AML-193 (cell line): ENCODE measurements at places on chromosomes 2 and 18.

DNA sequence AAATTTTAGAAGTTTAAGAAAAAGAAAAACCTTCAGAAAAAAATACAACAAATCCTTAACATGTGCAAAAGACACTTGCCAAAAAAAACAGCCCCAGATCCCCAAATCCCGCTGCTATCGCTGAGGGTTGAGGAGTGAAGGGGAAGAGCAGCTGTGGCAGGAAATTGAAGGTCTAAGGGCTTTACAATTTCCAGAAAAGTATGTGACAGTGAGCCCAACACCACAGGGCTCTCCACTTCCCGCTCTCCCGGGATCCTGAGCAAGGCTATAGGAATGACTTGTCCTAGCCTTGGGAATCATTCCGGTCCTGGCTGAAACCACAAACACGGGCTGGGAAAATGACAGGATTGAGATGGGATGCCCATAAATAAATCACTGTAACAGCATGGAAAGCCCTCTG, 191.4 kb downstream of the TMEM163 start:
- no peak for DNase-seq

DNA sequence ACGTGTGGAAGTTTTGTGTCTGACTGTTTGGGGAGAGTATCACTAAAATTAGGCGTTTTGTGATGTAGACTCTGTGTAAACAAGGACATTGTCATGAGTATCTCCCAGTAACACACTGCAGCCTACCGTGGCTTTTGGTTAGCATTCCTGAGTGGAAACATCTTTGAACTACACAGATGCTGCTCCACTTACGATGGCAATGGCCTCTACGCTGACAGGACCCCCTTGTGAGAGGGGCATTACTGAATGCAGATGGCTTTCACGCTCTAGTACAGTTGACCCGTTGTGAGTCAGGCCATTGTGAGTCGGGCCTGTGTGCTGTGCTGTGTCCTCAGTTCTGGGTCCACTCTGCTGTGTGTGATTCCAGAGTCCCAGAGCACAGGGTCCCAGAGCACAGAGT, 34.4 kb upstream of the ADNP2 start:
- DNase-seq = no peak

GRCh38 chr2:85501248-85501647, 37.7 kb upstream of the MAT2A start:
- peak; percentile 98 for DNase-seq

DNA sequence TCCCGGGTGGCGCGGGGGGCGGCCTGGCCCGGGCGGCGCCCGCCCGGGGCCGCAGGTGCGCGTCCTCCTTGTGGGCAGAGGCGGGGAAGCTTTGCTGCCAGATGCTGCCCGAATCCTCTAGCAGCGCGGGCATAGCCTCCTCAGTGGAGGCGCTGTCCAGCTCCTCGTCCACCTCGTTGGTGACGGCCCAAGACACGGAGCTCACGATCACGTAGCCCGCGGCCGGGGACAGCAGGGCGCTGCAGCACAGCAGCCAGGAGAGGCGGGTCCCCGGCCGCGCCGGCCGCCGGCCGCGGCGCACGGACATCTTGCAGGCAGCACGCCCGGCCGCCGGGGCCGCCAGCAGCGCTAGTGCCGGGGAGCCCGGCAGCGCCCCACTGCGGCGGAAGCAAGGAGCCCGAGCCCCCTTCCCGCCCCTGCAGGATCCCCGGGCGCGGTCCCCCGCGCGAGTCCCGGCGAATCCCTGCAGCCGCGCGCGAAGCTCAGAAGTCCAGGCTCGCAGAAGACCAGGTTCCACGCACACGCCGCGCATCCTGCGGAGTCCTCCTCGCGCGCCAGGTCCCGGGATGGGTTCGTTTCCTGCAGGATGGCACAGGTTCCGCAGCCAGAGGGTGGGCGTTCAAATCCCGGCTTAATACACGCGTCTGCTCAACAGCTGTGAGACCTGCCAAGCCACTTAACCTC, at the start of gene CREG2:
Gene CREG2, minus strand, starts transcription at position 353 of the 684 bp plus-strand sequence. Its CDS starts 46 bp downstream, at position 307.
- DNase-seq = no peak

DNA sequence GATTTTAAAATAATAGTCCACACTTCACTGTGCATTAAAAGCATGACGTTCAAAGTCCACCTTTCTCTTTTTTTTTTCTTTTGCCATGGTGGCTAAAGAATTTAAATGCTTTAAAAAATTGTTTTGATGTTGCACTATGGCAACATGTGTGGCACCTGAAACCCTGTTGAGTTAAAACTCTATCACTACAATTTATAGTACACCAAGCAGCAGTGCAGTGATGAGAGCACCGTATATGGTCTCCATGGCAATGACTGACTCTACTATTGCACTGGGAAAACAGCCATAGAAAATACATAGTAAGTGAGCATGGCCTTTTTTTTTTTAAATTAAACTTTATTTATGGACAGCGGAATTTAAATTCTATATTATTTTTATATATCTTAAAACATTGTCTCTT, 298.8 kb downstream of the FIGN start:
- no peak for DNase-seq

GRCh38 chr18:75830828-75831227, 403.3 kb upstream of the SMIM21 start:
- no peak for DNase-seq
